ENCODE measurements at places on chromosomes 6 and 20. TPM values are rescaled to one million over a fixed set of nuclear protein-coding genes. Genes with fewer than 3 reads are reported as not detected.

DNA sequence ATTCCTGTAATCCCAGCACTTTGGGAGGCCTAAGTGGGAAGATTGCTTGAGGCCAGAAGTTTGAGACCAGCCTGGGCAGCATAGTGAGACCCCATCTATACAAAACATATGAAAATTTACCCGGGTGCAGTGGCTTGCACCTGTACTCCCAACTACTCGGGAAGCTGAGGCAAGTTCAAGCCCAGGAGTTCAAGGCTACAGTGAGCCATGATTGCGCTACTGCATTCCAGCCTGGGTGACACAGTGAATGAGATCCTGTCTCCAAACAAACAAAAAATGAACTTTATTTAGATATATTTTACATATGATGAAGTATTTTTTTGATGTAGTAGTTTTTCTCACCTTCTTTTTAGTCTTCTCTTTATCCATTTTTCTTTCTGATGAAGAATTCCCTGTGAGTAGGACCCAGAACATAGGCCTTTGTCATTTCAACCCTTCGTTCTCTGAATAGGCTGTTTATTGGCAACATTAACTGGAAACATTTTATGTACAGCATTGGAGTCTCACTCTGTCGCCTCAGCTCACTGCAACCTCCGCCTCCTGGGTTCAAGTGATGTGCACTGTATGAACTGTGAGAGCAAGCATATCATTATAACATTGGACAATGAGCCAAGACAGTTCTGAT lies 10.9 kb downstream of the KIF3B start:
- no peaks in the 10 kb centered on the region for H3K4me1 ChIP-seq
- peaks cover under 1% of the 10 kb centered on the region for H3K36me3 ChIP-seq
- no peak overlapping the region for H3K4me3 ChIP-seq
- no peak for DNase-seq

Gene TSHZ2
- 23.4 TPM for total RNA-seq

DNA sequence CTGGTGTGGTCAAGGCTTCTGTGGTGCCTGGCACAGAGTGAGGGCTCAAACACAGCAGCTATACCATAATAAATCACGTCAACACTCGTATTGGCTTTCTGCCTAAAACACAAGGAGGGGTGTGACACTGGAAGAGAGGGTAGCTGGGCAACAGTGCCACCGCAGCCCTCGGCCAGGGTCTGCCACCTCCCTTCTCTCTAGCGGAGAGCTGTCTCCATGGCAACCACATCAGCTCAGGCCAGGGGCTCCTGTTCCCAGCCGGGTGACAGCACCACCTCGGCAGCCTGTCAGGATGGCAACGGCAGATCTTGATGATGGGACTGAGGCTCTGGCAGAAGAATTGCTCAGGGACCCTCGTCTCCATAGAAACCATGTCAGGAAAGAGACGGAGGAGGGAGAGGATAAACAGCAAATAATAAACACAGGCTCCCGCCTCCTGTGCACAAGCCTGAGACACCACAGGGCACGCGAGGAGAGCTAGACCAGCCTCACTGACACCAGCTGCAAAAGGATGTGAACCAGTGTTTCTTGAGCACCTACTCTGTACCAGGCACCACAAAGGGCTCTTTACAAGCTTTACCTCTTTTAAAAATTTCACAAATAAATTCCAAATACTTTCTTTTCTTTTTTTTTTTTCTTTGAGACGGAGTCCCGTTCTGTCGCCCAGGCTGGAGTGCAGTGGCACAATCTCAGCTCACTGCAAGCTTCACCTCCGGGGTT lies 50.4 kb upstream of the TLDC2 start:
- H3K27ac ChIP-seq: no peak overlapping the region
- H3K27me3 ChIP-seq: no peaks in the 10 kb centered on the region
- H3K36me3 ChIP-seq: no peaks in the 10 kb centered on the region
- H3K4me1 ChIP-seq: no peaks in the 10 kb centered on the region
- H3K4me3 ChIP-seq: no peak overlapping the region

Gene SEMG1
- not detected for total RNA-seq

Gene PLG
- total RNA-seq: not detected

DNA sequence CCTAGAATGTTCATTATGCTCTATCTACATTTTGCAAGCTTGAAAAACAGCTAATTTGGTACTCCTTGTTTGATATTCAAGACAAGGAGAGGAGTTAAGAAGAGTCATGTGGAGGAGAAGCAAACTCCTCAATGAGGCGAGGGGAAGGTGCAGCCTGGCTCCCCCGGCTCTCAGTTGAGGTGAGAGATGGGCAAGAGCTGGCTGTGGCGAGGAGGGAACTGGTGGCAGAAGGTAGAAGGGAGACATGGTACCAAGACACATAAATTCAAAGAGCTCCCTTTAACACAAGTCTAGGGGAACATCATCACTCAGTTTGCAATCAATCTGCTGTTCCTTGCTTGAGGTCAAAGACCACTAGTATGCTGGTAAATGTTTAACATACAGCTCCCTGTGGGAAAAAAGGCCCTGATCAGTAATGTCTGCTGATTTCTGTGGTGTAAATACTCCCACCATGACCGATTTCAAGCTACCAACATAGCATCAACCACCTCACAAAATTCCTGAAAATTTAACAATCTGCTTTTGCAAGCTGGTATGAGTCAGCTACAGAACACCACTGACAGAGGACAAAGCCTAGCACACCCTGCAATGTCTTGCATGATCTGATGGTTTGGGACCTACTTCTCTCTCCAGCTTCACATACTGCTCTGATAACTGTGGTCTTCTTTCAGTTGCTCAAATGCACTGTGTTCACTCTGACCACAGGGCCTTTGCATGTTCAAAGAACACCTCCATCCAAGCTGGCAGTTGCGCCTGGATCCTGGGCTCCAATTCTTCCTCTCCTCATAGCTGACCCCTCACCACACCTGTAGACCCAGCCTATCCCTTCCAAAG lies 516.3 kb upstream of the CHD6 start:
- no peaks in the 10 kb centered on the region for H3K36me3 ChIP-seq
- no peaks in the 10 kb centered on the region for H3K27me3 ChIP-seq
- H3K4me3 ChIP-seq: no peak overlapping the region
- no peak overlapping the region for H3K27ac ChIP-seq
- DNase-seq: no peak

DNA sequence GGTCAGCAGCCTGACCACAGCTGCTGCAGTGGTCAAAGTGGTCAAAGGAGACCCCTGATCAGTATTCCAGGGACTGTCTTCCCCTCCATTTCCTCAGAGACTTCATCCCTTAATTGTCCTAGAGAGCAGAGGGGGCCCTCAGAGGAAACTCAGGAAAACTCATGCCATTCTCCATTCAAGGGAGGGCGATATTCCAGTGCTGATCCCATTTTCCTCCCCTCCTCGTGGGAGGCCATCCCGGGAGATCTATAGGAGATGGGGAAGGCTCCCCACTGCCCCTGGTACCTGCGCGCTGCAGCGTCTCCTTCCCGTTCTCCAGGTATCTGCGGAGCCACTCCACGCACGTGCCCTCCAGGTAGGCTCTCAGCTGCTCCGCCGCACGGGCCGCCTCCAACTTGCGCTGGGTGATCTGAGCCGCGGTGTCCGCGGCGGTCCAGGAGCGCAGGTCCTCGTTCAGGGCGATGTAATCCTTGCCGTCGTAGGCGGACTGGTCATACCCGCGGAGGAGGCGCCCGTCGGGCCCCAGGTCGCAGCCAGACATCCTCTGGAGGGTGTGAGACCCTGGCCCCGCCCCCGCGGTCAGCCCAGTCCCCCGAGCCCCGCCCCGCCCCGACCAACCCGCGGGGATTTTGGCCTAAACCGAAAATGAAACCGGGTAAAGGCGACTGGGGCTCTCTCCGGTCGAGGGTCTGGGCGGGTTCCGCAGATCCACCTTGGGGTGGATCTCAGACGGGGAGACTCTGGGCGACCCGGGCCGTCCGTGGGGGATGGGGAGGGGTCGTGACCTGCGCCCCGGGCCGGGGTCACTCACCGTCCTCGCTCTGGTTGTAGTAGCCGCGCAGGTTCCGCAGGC lies 878 bp downstream of the HLA-C start:
- DNase-seq: peak; percentile 27
- peaks cover 7% of the 10 kb centered on the region for H3K4me1 ChIP-seq
- no peaks in the 10 kb centered on the region for H3K27me3 ChIP-seq
- H3K4me3 ChIP-seq: peak overlapping the region; percentile 50
- H3K36me3 ChIP-seq: peaks cover 5% of the 10 kb centered on the region
- H3K27ac ChIP-seq: peak overlapping the region; percentile 48

DNA sequence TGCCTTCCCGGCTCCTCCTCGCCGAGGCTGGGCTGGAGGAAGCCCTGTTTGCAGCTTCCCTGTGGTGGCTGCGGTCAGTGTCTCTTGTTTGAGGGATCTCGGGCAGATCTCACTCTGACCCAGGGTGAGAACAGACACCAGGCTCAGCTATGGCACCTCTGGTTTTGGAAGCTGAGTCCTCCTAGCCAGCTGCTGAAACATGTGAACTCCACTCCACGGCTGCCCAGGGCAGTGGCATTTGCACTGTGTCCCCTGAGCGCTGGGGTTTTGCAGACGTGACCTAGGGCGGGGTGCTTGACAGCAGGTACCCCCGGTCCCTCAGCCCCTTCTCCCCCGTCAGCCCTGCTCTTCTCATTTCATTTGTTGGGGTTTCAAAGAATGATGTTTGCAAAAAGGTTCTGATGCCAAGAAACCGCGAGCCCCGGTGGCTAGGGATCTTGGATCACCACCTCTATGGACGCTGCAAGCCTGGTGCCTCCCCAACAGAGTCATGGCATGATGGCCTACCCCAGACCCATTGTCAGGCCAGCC lies 55.0 kb upstream of the DACT2 start:
- no peak overlapping the region for H3K27ac ChIP-seq
- H3K36me3 ChIP-seq: no peaks in the 10 kb centered on the region
- H3K27me3 ChIP-seq: no peaks in the 10 kb centered on the region
- H3K4me3 ChIP-seq: no peak overlapping the region

DNA sequence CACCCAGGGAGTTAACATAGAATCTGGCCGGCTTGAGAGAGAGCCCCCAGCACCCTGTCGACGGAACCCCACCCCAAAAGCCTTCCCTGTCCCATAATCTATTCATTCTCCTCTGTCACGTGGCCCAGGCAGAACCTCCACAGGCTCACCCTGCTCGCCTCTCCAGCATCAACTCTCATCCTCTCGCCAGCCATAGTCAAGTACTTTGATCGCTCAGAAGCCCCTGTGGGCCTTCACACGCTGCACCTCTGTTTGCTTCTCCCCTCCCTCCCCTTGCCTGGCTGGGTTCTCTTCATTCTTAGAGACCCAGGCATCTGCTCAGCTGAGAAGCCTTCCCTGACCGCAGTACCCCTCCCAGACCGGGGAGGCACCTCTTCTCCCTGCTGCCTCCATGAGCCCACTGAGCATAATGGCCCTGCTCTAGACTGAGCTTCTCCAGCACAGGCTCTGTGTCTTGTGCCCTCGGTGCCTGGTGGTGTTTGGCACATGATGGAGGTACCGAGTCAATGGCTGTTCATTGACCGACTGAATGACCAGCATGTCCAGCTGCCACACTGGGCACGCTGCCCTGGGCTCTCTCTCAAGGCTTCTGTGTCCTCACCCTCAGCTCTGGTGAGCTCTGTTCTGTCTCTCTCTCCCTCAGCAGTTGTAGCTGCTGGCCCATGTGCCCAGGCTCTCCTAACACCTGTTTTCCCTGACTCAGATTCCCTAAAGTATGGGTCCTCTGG lies 33.7 kb downstream of the PKIG start:
- H3K4me1 ChIP-seq: no peaks in the 10 kb centered on the region
- no peaks in the 10 kb centered on the region for H3K27me3 ChIP-seq
- no peak for DNase-seq
- H3K4me3 ChIP-seq: no peak overlapping the region
- peak overlapping the region; percentile 10 for H3K27ac ChIP-seq

DNA sequence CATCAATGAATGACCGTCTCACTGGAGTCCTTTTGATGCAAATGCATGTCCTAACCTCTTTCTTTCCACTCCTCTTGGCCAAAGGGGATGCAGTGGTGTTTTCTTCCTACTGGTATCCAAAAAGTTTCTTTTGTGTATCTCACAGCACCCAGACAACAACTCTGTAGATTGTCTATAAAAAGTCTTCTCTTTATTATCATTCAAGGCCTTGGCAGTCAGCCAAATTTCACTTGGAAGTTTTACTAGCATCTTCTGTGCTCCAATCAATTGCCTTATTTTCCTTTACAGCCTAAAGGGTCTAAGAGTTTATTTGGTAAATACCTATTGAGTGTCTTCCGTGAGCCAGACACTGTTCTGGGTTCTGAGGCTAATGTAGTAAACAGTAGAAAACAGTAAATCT lies 150.2 kb upstream of the RNF217 start:
- H3K27ac ChIP-seq: no peak overlapping the region
- no peaks in the 10 kb centered on the region for H3K4me1 ChIP-seq
- H3K27me3 ChIP-seq: no peaks in the 10 kb centered on the region
- no peak for DNase-seq

Gene SRC
- 25.5 TPM for total RNA-seq

All from tibial nerve (tissue), 4 donors.